ENCODE measurements at places on chromosomes 13 and 19. TPM values are rescaled to one million over a fixed set of nuclear protein-coding genes. Genes with fewer than 3 reads are reported as not detected.

Gene KLF1
- total RNA-seq, result not detected

Gene ZNF284
- 4.1 TPM for total RNA-seq

Gene DNAJB1
- 50.8 TPM for total RNA-seq

Gene TUBA3C
- total RNA-seq, result not detected

Gene BICRA
- total RNA-seq, result 6.0 TPM

Gene C1QTNF9B
- total RNA-seq, result not detected
